ENCODE measurements at places on chromosomes 7 and 10. TPM values are rescaled to one million over a fixed set of nuclear protein-coding genes. Genes with fewer than 3 reads are reported as not detected.

- no peak for DNase-seq
Measured at GRCh38 chr10:94216201-94216600, 146.5 kb downstream of the NOC3L start.

DNA sequence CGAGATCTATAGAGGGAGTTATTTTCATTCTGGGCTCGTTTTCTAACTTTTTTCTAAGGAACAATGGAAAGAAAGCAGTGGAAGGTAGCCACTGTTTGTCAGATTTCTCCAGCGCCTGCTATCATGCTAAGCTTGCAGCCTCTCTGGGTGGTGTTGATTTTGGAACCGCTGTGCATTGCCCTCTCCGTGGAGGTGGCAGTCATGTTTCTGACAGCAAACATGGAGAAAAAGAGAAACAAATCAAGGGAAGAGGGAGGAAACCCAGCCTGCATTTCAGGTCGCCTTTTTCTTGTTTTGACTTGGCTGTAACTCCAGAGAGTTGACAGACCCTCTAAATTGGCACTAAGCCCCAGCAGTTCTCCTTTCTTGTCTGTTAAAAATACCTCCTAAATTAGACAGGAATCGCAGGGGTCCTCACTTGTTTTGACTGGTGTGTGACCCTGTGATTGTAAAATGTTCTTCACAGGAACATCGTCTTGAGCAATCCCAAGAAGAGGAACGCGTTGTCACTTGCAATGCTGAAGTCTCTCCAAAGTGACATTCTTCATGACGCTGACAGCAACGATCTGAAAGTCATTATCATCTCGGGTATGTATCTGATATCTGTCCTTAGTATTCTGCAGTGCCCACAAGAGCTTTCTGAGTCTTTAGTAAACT lies 4.8 kb downstream of the ECHDC3 start:
- DNase-seq, result no peak

Gene SLC29A4
- total RNA-seq, result 1.8 TPM

Gene CRTAC1
- 3.9 TPM for total RNA-seq

Gene ASB10
- not detected for total RNA-seq

- no peak for DNase-seq
Measured at GRCh38 chr10:14468023-14468441, 137.3 kb upstream of the FRMD4A start.

DNA sequence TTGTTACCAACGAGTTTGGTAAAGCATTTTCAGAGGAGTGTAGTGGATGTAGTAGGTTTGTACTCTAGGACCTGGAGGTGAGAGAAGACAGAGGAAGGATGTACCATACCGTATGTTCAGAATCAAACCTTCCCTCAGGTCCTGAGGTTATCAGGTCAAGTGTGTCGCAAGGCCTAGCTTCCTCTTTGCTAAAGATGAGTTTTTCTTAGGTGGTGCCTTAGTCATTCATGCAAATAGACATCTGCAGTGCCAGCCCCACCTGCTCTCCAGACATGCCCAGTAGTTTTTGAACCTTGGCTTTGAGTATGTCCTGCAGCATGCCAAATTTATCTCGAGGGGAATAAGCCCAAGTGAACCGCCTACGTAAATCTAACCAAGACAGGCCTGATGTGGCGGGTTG lies 71.3 kb downstream of the HDAC9 start:
- no peak for DNase-seq
